Nucleus accumbens (tissue), 56 donors: ENCODE measurements at places on chromosomes 2 and 18.

GRCh38 chr2:10036095-10036884, 7.1 kb upstream of the KLF11 start:
- DNase-seq: peak; percentile 78

- no peak for DNase-seq
Observed at GRCh38 chr18:48817021-48817461, 133.7 kb downstream of the SMAD7 start.

DNA sequence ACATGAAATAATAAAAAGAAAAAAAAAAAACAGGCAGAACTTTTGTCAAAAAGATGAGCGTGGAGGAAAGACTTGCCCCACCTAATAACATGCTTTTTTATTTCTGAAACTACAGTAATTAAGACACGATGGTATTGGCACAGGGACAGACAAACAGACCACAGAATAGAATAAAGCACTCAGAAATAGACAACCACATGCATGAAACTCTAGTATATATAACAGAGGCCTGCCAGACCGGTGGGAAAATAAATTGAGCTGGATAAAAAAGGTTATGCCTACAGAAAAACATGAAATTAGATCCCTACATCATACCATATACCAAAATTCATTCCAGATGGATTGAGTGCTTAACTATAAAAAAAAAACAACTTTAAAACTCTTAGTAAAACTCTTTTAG, 163.1 kb downstream of the NRP2 start:
- DNase-seq: no peak

- DNase-seq: no peak
Observed at GRCh38 chr2:99881901-99882591, 260.3 kb downstream of the AFF3 start.

DNA sequence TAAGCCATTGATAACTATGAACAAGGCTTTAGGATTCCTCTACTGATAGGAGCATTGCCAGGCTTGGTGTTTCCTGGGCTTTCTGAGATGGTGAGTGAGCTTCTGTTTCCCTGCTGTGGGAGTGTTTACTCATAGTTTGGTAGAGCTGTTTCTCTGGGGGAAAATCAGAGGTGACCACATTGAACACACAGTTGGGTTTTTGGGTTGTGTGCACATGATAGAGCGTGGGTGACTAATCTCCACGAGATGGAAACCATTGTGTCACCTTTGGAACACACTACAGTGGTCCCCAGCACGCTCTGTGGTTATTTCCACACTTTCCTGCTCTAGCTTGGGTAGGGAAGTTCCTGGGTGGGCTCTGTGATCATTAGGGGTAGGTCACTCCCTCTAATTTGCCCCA, 5.4 kb downstream of the IL1R1 start:
- no peak for DNase-seq

- DNase-seq: no peak
Observed at GRCh38 chr2:75790814-75791467, 80.2 kb upstream of the GCFC2 start.

- no peak for DNase-seq
Observed at GRCh38 chr2:118699447-118700175, 147.8 kb downstream of the EN1 start.

GRCh38 chr2:231318436-231318835, 77.1 kb upstream of the B3GNT7 start:
- DNase-seq: no peak

- DNase-seq: no peak
Observed at GRCh38 chr2:134634054-134634753, 84.6 kb downstream of the TMEM163 start.

DNA sequence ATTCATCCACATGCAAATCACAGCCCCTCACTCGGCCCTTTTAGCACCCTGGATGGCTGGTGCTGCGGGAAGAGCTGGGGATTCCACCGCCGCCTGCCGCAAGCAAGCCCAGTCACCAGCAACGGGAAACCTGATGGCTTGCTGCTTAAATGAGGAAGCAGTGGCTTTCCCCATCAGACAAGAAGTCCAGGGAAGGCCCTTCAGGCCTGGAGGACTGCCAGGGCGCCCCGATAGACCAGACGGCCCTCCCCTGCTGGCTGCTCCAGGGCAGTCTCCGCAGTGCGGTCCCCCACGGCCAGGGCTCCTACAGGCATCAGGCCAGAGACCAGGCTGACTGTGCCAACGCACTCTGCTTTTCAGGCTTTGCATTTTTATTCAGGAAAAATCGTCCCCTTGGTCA, 439.1 kb downstream of the EIPR1 start:
- peak; percentile 29 for DNase-seq

- no peak for DNase-seq
Observed at GRCh38 chr2:120786038-120786960, 50.6 kb downstream of the GLI2 start.

DNA sequence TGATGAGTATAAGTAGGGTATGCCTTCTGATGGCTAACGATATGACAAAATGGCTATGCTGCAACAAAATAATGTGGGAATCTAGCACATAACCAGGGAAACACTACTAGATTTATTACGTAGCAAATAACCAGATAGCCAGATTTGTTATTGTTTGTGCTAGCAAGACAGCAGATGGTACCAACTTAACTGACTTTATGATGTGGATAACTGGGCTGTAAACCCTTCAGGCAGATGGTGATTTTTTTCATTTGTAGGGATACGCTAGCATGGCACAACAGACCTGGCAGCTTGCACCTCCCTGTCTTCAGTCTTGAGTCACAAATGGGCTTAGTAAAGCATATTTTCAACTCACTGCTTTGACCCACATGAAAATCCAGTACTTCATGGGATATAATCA, 48.7 kb downstream of the PRELID3A start:
- DNase-seq: no peak

DNA sequence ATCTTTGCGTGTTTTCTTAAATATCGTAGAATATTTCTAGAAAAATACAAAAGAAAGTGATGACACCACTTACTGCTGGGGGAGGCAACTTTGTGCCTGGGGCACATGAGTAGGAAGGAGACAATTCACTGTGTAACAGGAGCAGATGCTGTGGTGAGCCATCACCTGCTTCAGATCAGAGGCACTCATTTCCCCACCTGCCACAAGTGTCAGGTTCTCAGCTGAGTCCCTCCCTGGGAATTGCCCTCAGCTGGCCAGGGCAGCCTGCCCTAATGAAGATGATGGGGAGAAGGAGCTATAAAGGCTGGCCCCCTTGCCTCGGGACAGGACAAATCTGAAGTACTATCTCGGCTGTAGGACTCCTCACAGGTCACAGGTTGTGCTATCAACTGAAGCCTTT, 322.8 kb downstream of the STK39 start:
- no peak for DNase-seq

DNA sequence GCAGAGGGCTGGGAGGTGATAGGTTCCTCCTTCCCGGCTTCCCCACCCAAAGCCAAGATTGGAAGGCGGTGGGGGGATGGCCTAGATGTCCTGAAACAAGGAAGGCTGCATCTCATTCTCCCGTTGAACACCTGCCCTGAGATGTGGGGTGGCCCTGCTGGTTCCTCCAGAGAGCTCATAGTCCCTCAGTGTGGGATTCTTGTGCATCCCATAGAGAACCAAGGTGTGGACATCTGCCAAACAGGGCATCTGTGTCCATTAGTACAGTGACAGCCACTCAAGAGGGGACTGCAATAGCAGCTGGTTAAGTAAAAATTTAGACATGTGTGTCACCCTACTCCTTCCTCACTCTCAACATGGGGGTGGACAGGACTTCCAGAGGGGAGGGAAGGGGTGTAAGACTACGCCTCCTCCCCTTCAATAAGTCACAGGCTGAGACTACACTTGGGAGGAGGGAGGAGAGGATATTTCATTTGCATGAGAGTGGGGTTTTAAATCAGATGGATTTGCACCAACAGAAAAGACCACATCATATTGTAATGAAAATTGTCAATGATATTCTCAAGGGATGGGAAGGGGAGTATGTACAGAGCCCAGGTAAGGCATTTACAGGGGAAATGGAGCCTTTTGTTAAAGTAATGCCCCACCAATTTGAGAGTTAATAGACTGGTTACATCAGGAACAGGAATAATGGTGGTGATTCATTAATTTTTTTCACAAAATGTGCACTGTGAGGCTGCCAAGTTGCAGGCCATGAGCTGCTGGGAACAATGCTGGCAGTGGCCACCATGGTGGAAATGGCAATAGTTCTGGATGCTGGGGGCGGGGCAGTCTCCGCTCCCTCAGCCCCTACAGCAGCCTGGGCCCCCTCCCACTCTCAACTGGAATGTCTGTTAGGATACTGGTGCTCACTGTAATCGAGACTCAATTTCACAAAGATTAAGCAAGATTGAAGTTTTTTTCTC, 80.6 kb downstream of the TEX51 start:
- DNase-seq: no peak

DNA sequence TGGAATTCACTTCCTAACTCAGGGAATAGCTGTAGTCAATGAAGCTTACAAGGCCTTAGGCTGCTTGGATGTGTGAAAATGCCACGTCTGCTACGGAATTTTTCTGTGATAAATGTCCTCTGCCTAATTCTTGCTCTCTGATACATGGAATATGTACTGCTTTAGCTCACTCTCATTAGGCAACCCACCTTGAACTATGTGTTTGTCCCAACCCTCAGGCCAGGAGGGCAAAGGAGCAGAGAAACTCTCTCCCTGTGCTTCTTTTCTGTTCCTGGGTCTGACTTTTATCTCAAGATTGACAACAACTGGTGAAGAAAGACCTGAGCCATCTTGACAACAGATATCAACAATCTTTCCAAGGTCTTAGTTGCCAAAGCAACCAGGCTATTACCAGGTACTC, 143.9 kb downstream of the GCA start:
- no peak for DNase-seq

- no peak for DNase-seq
Observed at GRCh38 chr2:152223977-152224376, 48.4 kb upstream of the STAM2 start.

- DNase-seq: no peak
Observed at GRCh38 chr2:180564051-180564450, 416.4 kb upstream of the UBE2E3 start.

DNA sequence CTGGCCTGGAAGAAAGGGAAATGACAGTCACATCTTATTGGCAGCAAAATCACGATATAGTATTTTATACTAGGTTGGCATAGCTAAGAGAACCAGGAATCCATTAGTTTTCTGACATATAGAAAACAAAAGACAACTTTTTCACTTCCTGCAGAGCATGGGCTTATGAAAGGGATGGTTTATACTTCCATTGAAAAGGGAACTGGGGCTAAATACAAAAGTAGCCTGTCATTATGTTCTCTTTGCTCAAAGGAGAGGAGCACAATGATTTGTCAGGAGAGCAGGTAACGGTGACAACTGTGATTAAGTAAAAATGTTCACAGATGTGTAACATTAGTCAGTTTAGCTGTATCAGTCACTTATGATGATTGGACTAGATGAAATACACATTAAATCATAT, 46.4 kb downstream of the SLC25A12 start:
- DNase-seq: no peak

GRCh38 chr18:2485983-2486382, 85.3 kb downstream of the METTL4 start:
- DNase-seq: no peak

- DNase-seq: no peak
Observed at GRCh38 chr18:10579079-10579867, 53.4 kb downstream of the NAPG start.

- no peak for DNase-seq
Observed at GRCh38 chr2:221370076-221370856, 201.8 kb downstream of the EPHA4 start.

DNA sequence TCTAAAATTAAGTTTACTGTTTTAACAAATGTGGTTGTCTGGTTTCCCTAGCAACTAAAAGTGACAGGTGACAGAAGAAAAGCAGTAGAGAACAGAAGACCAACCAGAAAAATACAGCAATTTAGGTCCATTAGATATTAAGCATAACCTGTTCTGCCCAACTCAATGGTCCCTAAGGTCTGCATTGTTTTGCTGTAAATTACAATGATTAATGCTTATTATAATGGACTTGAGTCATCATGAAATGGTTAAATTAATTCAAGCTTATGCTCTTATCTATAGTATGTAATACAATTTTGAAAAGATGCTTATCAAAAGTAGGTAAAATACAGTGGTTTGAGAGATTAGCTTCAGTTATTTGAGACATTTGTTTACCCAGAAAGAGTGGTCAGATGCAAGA, 378.0 kb downstream of the GRB14 start:
- DNase-seq: no peak

GRCh38 chr2:68098291-68098797, 35.5 kb upstream of the C1D start:
- no peak for DNase-seq

GRCh38 chr2:96918754-96919550, 49.1 kb upstream of the SEMA4C start:
- DNase-seq: no peak

DNA sequence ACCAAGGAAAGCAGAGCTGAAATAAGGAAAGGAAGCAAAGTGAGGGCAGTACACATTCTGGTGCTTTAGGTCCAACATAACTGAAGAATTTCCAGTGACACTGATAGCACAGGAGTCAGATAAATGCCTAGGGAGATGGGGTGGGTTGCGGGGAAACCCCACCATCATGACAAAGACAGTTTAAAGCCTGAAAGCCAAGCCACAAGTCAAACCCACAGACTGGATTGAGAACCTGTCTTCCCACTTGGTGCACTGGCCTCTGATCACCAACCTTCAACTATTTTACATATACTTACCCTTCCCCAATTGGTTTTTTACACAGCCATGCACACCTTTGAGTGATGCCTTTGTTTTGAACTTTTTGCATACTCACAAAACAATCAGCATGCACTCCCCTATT, 22.2 kb upstream of the PDK1 start:
- no peak for DNase-seq

DNA sequence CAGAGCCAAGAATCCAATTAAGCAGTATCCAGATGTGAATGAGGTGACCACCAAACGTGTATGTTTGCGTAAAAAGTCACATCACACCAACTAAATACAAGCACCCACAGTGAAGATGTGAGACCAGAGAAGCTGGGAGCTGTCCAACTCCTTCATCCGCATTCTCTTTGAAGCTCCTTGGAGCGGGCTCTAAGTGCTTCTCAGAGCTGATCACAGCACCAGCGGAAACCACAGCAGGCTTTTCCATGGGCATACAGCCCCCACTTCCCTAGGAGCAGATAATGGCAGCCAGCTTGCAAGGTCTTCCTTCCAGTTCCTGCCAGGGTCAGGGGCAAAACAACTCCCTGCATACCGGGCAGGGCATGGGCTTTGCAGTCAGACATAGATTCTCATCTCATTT, 36.4 kb downstream of the REEP1 start:
- DNase-seq: no peak

GRCh38 chr18:54388203-54389142, 30.8 kb downstream of the C18orf54 start:
- no peak for DNase-seq

DNA sequence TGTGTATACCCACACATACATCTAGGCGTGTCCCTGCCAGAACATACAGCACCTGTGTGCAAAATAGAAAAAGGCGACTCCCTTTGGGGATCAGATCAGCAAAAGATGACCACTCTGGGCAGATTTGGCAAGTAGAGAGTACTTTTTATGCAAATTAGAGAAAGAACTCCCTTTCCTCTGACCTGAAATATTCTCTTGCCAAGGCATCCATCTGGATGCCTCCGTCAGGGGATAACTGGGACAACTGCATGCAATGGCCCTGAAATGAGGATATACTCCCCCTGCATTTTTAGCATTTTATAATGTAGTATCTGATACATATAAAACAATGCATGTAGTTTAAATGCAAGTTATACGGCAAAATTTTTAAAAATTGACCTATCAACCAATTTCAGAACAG, 247.7 kb downstream of the ICOS start:
- no peak for DNase-seq
